ENCODE measurements at places on chromosomes 7 and 10. TPM values are rescaled to one million over a fixed set of nuclear protein-coding genes. Genes with fewer than 3 reads are reported as not detected.
A peak's percentile ranks its signal among the peaks of the same experiment; 100 is the strongest.

DNA sequence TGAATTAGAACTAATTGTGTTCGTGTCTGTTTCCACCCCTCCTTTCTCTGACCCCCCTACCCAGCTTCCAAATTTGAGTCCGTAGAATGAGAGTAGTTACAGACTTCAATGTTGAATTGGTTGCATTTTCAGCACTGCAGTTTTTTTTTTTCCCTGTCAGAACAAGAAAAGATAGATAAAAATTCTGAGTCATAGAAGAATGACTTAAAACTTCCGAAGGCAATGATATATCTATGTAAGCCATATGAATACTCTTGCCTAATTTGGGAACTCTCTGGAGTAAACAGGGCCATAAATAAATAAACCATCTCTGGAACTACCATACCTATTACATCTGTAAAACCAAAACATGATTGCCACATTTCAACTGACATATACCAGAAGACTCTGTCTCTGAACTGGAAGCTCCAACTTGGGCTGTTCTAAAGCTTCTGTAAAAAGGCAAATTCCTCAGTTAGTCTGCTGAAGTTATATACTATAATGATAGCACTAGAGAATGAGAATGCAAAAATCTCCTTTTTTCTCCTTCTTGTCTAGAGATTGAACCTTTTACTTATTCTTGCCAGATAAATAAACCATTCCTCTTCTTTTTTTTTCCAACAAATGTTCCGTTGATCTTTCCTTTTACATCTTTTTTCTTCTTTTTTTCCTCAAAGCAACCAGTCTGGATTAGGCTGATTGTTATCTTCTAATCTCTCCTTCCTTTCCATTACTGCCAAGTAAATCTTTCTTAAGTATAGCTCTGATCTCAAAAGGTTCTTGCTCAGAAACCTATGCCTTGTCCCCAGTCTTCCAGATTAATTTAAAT, 23.5 kb downstream of the VCL start:
- DNase-seq: no peak

The DPYSL4 gene
- 4.6 TPM for polyA plus RNA-seq

The CH25H gene
- 4.2 TPM for polyA plus RNA-seq

- DNase-seq: peak; percentile 16
Observed at GRCh38 chr7:29811586-29811985, 5.3 kb downstream of the WIPF3 start.

- no peak for DNase-seq
Observed at GRCh38 chr10:44805466-44806210, 105.5 kb upstream of the TMEM72 start.
